ENCODE measurements at places on chromosomes 5 and 9.
A peak's percentile ranks its signal among the peaks of the same experiment; 100 is the strongest.

DNA sequence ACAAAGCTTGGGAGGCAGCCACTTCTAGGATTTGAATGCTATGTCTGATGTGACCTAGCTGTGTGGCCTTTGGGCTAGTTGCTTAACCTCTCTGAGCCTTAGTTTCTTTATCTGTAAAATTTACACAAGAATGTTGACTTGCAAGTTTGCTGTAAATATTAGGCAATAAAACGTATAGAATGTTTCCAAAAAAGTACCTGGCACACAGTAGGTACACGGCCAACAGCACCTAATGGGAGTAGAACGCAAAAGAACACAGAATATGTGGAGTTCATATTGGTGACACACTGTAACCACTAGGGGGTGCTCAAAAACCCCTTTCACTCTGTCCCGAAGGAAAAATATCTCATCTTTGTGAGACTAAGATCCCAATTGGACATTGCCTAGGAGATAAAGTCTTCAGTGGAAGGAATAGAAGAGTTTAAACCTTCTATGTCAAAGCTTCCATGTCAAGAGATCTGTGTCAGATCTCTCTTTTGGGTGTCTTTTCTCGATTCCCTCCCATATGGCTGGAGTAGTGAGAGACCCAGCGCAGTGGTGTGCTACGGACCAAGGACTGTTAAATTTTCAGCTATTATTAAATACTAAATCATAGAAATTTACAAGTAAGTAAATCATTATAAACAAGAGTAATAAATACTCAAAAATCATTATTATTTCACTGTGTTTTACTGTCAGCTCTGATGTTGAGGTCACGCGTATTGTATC lies 145.4 kb upstream of the RAD23B start:
- DNase-seq: no peak

- no peak for DNase-seq
These were observed 459.8 kb downstream of the ARHGEF28 start for GRCh38 chr5:74085782-74086181.

- DNase-seq: no peak
These were observed 163.3 kb downstream of the MACROH2A1 start for GRCh38 chr5:135235551-135236227.

GRCh38 chr9:20302197-20302596 lies 320.1 kb downstream of the MLLT3 start:
- DNase-seq: no peak

DNA sequence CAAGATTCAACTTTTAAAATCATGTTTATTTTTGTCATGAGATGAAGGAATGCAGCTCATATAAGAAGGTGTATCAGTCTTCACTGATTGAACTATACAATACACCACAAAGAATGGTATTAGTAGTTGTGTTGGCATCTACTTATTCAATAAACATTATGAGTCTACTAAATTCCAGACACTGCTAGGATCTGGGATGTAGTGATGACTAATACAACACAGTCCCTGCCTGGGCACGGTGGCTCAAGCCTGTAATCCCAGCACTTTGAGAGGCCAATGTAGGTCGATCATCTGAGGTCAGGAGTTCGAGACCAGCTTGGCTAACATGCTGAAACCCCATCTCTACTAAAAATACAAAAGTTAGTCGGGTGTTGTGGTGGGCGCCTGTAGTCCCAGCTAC lies 171.4 kb upstream of the NFIB start:
- DNase-seq: no peak

DNA sequence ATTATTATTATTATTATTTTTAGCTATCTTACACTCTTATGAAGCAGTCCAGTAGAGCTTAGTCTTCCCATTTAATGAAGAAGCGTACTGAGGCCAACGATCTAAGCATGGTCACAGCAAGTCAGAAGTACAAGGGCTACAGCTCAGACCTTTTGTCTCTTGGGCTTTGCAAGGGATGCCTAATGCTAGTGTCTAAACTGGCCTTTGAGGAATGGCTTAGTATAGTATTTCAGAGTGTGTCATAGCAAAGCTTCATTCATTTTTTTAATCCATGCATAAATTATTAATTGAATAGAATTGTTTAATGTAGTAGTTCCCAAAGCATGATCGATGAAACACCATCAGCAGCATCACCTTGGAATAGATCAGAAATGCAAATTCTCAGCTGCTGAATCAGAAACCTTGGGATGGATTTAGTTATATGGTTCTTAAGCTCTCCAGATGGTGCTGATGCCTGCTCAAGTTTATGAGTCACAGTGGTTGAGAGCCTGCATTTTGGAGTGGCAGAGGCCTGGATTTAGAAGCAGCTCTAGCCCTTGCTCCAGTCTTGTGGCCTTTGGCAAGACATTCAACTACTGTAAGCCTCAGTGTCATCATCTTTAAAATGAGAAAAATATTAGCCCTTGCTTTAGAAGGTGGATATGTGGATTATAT lies 6.1 kb downstream of the IL12B start:
- no peak for DNase-seq

DNA sequence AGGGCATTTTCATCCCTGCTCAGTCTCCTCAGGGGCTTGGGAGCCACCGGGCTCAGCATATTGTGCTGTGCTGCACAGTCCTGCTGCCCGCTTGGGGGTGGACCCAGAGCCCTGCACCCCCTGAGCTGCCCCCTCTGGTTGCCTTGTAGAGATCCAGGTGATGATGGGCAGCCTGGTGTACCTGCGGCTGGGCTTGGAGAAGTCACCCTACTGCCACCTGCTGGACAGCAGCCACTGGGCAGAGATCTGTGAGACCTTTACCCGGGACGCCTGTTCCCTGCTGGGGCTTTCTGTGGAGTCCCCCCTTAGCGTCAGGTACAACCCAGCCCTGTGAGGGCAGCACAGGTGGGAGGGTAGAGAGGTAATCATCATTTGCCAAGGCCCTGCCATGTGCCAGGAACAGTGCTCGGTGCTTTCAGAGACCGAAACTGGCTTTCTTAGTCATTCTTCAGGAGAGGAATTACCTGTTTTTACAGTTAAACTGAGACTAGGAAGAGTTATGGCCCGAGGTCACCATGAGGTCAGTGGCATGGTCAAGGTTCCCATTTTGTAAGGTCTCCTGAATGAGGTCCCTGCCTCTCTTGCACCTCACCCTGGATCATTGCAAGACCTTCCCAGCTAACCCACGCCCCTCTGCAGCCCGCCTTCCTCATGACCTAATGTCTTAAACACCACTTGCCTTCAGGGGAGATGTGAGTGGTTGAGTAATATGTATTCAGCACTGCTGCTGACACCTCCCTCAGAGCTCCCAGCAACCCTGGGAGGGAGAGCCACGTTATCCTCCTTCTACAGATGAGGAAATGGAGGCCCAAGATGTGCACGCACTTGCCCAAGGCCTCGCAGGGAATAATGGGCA lies 7.5 kb downstream of the NHP2 start:
- peak; percentile 62 for DNase-seq

DNA sequence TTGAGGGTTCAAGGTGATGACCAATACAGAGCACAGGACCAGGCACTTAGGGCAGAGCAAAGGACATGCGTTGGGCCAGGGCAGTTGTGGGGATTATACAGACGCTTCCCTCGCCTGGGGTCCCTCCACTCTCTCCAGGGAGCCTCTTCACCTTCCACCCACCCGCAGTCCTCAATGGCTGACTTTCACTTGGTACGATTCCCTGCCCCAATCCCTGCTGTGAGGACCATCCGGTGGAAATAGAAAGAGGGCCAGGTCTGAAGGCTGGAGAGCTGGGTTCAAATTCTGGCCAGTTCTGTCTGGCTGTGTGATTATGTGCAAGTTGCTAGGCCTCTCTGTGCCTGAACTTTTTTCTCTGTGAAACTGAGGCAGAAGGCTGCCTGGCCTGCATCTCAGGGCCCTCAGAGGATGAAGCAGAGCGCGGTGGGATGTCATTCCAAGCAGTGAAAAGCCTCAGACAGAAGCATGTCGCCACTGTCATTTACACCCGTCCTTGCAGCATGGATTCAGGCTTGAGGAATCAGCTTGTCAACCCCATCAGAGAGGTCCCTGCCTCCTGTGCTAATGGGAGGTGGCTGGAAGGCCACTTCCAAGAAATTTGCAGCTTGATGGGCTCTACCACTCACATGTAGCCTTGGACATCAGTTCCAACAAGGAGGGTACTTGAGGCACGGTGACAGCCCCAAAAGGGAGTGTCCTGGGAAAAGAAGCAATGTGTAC lies 206.6 kb upstream of the IER5L start:
- no peak for DNase-seq

DNA sequence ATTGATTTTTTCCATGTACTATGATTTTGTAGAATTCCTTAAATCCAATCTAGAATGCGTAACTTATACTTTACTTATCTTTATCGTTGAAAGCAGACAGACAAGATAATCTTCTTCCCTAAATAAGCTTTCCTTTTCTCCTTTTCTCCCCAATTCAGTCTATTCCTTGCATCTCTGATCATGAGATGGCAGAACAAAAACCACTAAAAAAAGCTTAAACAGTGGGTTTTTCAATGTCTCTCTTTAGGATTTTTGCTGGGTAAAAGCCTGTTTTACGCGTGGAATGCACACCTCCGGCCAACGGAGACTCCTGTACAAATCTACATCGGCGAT lies 755 bp downstream of the CDKN2B start:
- no peak for DNase-seq

GRCh38 chr9:122931226-122932121 lies at the start of gene ZBTB26:
Gene ZBTB26 (minus strand): TSS chr9:122931512. CDS start chr9:122919934, 11,578 bp downstream.
- peak; percentile 93 for DNase-seq

DNA sequence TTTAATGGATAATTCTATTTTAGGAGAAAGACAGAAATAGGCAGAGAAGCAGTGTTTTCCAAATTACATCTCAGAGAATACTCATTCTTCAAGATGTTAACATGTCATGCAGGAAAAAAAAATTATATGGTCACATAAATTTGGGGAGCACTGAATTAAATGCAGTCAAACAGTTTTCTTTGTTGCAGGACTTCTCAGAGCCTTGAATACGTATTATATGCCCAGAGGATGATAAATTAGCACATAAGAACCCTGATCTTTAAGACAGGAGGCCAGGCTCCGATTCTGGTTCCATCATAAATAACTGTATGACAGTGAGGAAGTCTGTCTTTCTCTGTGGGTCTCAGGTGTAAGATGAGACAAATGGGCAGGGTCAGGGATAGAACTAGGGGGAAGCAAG lies 41.4 kb downstream of the FAT2 start:
- DNase-seq: no peak

DNA sequence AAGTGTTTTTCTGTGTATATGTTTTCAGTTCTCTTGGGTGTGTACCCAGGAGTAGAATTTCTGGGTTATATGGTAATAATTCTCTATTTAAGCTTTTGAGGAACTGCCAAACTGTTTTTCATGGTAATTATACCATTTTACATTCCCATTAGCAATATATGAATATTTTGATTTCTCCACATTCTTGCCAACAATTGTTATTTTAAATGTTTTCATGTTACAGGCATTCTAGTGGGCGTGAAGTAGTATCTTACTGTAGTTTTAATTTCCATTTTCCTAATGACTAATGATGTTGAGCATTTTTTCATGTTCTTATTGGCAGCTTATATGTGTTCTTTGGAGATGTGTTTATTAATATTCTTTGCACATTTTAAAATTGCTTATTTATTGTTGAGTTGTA lies 199.5 kb downstream of the FER start:
- DNase-seq: no peak

DNA sequence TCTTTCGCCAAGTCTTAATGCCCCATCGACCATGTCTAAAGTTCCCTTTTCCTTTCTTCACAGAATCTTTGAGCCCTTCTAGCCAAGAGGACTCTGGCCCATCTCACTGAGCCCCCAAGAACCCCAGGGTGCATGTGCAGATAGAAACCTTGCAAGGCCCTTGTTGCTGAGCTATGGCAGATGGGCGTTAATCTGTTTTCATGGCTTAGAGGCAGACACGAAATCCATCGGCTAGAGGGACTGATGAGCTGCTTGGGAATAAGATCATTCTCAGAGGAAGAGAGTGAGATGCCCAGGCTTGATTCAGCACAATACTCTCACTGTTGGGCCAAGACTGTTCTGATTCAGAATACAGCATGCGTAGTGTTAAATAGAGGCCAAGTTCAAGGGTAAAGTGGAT lies 262.5 kb upstream of the C9orf72 start:
- no peak for DNase-seq

DNA sequence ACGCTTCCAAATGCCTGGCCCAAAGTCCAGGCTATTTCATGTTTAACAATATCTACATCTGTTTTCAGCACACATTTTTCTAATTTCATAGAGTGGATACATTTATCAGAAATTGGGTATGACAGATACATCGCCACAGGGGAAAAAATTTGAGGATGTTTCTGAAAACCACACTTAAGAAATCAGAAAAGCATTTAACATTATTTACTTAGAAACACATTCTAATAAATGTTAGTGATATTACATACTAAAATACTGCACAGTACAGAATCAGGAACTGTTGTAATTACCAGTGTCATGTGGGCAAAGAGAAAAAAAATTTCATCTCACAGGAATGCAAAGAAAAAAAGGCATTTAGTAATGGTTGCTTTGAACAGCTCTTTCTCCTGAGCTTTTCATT lies 310.5 kb upstream of the KIF2A start:
- peak; percentile 15 for DNase-seq

- DNase-seq: no peak
These were observed 110.1 kb downstream of the RXRA start for GRCh38 chr9:134436379-134436762.

Measured in large intestine (tissue), 12 donors.